Small intestine (tissue), 16 donors: ENCODE measurements at places on chromosomes 4 and X. TPM values are rescaled to one million over a fixed set of nuclear protein-coding genes. Genes with fewer than 3 reads are reported as not detected.

MAGEA1 gene
- polyA plus RNA-seq: not detected

RNF4 gene
- polyA plus RNA-seq: 26.7 TPM

ZXDA gene
- 4.3 TPM for polyA plus RNA-seq

ADH1A gene
- polyA plus RNA-seq: 0.16 TPM

IDUA gene
- polyA plus RNA-seq: 13.0 TPM

VEGFD gene
- 1.1 TPM for polyA plus RNA-seq

DGKK gene
- not detected for polyA plus RNA-seq
